ENCODE measurements at places on chromosomes 6 and 20.
A peak's percentile ranks its signal among the peaks of the same experiment; 100 is the strongest.

- peaks cover 8% of the 10 kb centered on the region for H3K36me3 ChIP-seq
- H3K27me3 ChIP-seq, result no peaks in the 10 kb centered on the region
- H3K4me1 ChIP-seq, result no peaks in the 10 kb centered on the region
- no peak for DNase-seq
Measured at GRCh38 chr6:13290335-13290734, 38.0 kb downstream of the TBC1D7 start.

DNA sequence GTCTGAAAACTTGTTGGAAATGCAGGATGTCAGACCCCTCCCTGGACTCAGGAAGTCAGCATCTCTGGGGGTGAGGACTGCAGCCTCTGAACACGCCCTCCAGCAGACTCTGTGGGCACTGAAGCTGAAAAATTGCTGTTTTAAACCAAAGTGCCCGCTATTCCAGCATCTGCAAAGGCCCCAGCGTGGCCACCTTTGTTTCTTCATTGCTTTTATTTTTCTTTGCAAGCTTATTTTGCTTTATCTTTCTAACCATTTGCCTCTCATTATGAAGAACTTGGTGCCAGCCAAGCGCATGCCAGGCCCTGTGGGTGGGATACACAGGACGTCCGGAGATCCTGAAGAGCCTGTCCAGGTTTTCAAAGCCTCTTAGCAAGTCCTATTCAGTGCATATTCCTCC is 203.9 kb upstream of the CST7 start:
- H3K4me3 ChIP-seq, result no peak overlapping the region
- no peak for DNase-seq
- H3K27ac ChIP-seq, result no peak overlapping the region
- no peaks in the 10 kb centered on the region for H3K4me1 ChIP-seq
- peaks cover 3% of the 10 kb centered on the region for H3K27me3 ChIP-seq
- H3K36me3 ChIP-seq, result no peaks in the 10 kb centered on the region

DNA sequence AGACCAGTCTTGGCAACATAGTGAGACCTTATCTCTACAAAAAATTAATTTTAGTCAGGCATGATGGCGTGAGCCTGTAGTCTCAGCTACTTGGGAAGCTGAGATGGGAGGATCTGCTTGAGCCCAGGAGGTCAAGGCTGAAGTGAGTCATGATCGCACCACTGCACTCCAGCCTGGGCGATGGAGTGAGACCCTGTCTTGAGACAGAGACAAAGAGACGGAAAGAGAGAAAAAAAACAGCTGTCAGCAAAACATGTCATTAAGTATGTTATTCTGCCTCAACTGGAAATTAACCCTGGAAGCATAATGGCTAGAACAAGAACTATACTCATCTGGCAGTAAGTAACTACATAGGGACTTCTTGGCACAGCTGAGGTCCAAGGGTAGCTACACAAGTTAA is 7.2 kb downstream of the MMS22L start:
- H3K27me3 ChIP-seq, result no peaks in the 10 kb centered on the region
- H3K27ac ChIP-seq, result peak overlapping the region; percentile 10
- H3K4me1 ChIP-seq, result no peaks in the 10 kb centered on the region
- no peak for DNase-seq

DNA sequence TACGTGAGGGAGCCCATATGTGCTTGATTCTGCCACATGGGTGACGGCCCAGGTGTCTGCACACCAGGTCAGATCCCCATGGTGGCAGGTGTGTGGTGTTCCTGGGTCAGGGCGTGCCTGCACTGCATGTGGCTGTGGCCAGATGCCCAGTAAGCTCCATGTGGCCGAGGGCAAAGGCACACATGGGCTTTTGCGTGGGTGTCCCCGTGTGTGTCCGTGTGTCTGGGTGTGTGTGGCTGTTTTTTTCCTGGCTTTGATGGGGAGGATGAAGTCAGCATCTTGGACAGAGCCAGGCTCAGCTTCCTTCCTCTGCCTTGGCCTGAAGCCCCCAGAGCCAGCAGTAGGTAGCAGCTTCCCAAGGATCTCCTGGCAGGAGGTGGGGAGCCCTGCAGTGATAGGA is 1.5 kb upstream of the TNXB start:
- peaks cover 49% of the 10 kb centered on the region for H3K4me1 ChIP-seq
- H3K4me3 ChIP-seq, result no peak overlapping the region
- peaks cover 7% of the 10 kb centered on the region for H3K27me3 ChIP-seq
- peaks cover 2% of the 10 kb centered on the region for H3K36me3 ChIP-seq
- H3K27ac ChIP-seq, result no peak overlapping the region

- DNase-seq, result no peak
- H3K27me3 ChIP-seq, result peaks cover 8% of the 10 kb centered on the region
- H3K4me1 ChIP-seq, result no peaks in the 10 kb centered on the region
- H3K36me3 ChIP-seq, result no peaks in the 10 kb centered on the region
- no peak overlapping the region for H3K4me3 ChIP-seq
Measured at GRCh38 chr20:44800391-44801046, 9.8 kb downstream of the RIMS4 start.

Data from fibroblast of lung (primary cell).